Fibroblast of lung (primary cell): ENCODE measurements at places on chromosomes 3 and 15. TPM values are rescaled to one million over a fixed set of nuclear protein-coding genes. Genes with fewer than 3 reads are reported as not detected.

DNA sequence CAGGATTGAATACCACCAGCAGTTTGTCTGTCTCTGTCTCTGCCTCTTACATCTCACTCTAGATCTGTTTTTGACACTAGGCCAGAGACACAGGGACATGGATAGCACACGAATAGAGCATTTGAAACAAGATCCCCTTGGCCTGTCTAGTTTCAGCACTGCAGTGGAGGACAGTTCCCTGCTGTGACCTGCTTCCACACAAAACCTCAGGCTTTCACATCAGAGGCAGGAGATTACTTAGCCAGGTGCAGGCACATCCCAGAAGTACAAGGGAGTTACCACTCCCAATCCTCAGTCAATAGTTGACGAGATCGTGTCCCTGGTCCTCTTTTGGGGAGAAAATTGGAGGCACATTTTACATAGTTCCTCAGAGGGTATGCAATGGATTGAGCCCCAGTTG, 34.0 kb upstream of the CCK start:
- no peaks in the 10 kb centered on the region for H3K36me3 ChIP-seq
- H3K27me3 ChIP-seq: no peaks in the 10 kb centered on the region
- H3K4me1 ChIP-seq: no peaks in the 10 kb centered on the region

- H3K4me3 ChIP-seq: no peak overlapping the region
- H3K36me3 ChIP-seq: no peaks in the 10 kb centered on the region
- no peak overlapping the region for H3K27ac ChIP-seq
- no peaks in the 10 kb centered on the region for H3K4me1 ChIP-seq
- peaks cover 44% of the 10 kb centered on the region for H3K27me3 ChIP-seq
- DNase-seq: no peak
Observed at GRCh38 chr15:34755419-34755773, 598 bp upstream of the GJD2 start.

DNA sequence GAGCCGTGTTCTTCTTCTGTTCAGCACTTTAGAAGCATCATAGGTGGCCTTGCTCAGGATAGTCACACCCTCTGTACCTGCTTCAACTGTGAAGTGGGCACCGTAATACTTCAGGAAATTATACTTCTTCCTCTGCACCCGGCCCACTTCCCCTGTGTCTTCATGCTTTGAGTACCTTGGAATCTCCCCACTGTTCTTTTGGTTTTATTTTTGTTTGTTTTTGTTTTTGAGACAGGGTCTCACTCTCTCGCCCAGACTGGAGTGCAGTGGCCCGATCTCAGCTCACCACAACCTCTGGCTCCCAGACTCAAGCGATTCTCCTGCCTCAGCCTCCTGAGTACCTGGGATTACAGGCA, 1.7 kb downstream of the P2RY14 start:
- H3K4me1 ChIP-seq: no peaks in the 10 kb centered on the region
- H3K27ac ChIP-seq: no peak overlapping the region
- no peak overlapping the region for H3K4me3 ChIP-seq
- DNase-seq: no peak

GRCh38 chr3:141632779-141633374, 105.2 kb upstream of the RNF7 start:
- H3K4me3 ChIP-seq: no peak overlapping the region
- H3K4me1 ChIP-seq: no peaks in the 10 kb centered on the region
- no peaks in the 10 kb centered on the region for H3K36me3 ChIP-seq
- no peaks in the 10 kb centered on the region for H3K27me3 ChIP-seq
- H3K27ac ChIP-seq: no peak overlapping the region

DNA sequence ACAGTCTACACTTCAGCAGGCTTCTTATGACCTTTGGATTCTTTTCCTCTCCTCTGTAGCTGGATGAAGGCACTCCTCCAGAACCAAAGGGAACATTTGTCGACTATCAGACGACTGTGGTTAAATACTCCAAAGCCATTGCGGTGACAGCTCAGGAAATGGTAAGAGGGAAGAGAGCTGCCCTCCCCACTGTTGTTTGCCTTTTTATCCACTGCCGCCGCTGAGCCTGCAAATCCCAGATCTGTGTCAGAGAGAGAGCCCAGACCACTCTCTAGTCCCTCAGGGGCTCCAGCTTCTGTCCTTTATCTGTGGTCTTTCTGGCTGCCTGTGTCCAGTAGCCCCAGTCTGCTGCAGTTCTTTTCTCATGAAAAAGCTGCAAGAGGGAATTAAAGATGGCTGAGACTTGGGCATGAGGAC, 261.5 kb upstream of the TPM1 start:
- no peak overlapping the region for H3K4me3 ChIP-seq
- H3K36me3 ChIP-seq: no peaks in the 10 kb centered on the region
- no peak for DNase-seq
- H3K4me1 ChIP-seq: peaks cover 14% of the 10 kb centered on the region
- no peak overlapping the region for H3K27ac ChIP-seq
- H3K27me3 ChIP-seq: no peaks in the 10 kb centered on the region

DNA sequence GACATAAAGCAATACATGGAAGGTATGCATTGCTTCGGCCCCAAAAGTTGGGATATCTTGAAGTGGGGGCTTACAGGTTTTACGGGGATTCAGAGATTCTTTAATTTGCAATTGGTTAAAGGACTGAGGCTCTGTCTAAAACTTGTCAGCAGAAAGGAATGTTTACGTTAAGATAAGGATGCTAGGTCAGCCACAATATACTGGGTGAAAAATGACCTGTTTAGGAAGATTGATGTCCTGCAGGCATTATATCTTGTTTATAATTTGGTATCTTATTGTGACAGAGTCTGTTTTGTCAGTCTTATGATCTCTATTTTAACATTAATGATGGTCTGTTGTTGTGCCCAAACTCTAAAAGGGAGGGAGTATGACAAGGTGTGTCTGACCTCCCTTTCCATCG, 15.3 kb upstream of the CCNDBP1 start:
- H3K4me3 ChIP-seq: no peak overlapping the region
- H3K27ac ChIP-seq: no peak overlapping the region
- H3K27me3 ChIP-seq: no peaks in the 10 kb centered on the region
- H3K36me3 ChIP-seq: peaks cover 1% of the 10 kb centered on the region
- no peaks in the 10 kb centered on the region for H3K4me1 ChIP-seq

DNA sequence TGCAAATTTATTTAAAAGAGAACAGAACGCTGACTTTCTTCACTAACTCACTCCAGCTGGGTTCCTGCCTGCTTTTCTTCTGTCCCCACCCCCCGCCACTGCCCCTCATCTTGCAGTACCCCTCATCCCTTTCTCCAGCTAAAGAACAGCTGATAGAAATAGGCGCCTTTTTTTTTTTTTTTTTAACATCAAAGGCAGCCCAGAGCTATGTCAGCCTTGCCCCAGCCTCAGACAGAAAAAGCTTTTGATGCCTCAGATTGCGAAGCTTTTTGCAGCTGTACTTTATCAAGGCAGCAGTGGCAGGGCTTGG, 1.8 kb downstream of the CADPS start:
- H3K4me1 ChIP-seq: no peaks in the 10 kb centered on the region
- H3K36me3 ChIP-seq: no peaks in the 10 kb centered on the region
- peak; percentile 11 for DNase-seq
- H3K27me3 ChIP-seq: peaks cover 5% of the 10 kb centered on the region
- no peak overlapping the region for H3K27ac ChIP-seq

DNA sequence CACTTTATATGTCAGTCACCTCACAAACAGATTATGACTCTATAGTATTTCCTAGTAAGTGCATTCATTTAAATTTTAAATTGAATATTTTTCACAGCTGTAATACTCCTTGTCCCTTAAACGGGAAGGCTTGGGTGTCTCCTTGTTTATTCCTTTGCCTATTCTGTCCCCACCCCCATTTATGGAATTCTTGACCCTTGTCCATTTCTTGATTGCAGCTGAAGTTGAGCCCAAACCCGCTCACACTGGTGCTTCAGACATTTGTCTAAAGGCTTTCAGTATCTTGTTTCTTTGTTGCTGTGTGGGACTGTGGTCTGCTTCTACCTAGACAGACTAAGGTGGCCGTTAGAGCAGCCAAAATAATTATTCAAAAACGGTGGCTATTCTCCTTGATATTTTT, 449.7 kb downstream of the FOXP1 start:
- H3K4me1 ChIP-seq: peaks cover 10% of the 10 kb centered on the region
- H3K36me3 ChIP-seq: no peaks in the 10 kb centered on the region
- DNase-seq: no peak
- no peak overlapping the region for H3K4me3 ChIP-seq
- no peaks in the 10 kb centered on the region for H3K27me3 ChIP-seq

DNA sequence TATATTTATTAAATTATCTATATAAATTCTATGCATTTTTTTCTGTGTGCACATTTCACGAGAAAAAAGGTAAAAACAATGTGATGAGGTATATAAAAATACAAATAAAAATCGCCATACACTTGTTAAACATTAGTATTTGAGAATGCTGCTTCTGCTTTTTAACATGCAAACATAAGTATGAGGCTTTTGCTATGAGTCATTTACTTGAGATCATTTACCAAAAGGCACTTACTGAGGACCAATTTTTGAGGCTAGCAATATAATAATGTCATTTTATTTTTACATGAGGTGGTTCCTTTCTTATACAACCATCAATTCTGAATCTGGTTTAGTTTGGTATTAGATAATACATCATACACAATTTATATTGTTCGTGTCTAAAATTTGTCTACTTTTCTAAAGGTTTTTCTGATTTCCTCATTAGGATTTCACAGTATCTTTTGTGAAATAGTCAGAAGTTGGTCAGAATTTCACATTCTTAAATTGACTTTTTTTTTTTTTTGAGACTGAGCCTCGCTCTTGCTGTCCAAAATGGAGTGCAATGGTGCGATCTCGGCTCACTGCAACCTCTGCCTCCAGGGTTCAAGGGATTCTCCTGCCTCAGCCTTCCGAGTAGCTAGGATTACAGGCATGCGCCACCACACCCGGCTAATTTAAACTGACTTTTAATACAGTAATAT, 25.6 kb downstream of the DCUN1D1 start:
- no peaks in the 10 kb centered on the region for H3K4me1 ChIP-seq
- H3K4me3 ChIP-seq: no peak overlapping the region

DNA sequence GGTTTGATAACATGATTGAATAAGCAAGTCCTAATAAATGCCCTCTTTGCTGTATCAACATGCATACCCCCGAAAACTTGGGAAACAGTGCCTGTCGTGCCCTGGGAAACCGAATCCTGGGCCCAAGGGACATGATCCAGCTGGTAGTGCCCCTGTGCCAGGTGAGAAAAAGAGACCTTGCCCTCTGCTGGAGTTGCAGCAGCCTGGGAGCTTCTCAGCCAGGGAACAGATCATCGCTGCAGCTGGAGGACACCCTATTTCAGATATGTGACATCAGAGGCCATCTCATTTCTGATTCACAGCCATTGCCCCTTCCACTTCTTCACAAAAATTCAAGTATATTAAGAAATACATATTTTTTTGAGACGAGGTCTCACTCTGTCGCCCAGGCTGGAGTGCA, 32.3 kb downstream of the STOML1 start:
- peaks cover 21% of the 10 kb centered on the region for H3K4me1 ChIP-seq
- no peak overlapping the region for H3K27ac ChIP-seq
- no peak for DNase-seq
- H3K36me3 ChIP-seq: no peaks in the 10 kb centered on the region

GRCh38 chr3:165523801-165524200, 313.4 kb downstream of the BCHE start:
- no peaks in the 10 kb centered on the region for H3K27me3 ChIP-seq
- H3K27ac ChIP-seq: no peak overlapping the region
- no peaks in the 10 kb centered on the region for H3K36me3 ChIP-seq
- no peaks in the 10 kb centered on the region for H3K4me1 ChIP-seq
- no peak overlapping the region for H3K4me3 ChIP-seq

DNA sequence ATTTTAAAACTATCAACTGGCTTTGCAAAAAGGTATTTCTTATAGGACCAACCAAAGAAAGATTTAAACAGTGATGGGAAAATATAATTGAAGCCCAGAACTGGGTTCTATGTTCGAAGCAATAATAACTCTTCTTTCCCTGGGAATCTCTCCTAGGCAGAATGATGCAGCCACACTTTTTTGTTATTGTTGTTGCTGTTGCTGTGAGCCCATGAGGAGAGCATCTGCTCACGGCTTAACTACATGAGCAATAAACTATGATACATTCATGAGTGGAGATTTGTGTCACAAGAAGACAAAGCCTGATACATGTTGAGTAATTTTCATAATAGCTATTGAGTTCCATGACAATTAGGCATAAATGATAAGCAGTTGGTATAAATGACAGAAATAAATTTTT, 80.5 kb downstream of the CRTC3 start:
- H3K4me3 ChIP-seq: no peak overlapping the region
- H3K27me3 ChIP-seq: no peaks in the 10 kb centered on the region
- peak; percentile 9 for DNase-seq
- peaks cover 9% of the 10 kb centered on the region for H3K36me3 ChIP-seq
- peaks cover 8% of the 10 kb centered on the region for H3K4me1 ChIP-seq
- peak overlapping the region; percentile 66 for H3K27ac ChIP-seq

DNA sequence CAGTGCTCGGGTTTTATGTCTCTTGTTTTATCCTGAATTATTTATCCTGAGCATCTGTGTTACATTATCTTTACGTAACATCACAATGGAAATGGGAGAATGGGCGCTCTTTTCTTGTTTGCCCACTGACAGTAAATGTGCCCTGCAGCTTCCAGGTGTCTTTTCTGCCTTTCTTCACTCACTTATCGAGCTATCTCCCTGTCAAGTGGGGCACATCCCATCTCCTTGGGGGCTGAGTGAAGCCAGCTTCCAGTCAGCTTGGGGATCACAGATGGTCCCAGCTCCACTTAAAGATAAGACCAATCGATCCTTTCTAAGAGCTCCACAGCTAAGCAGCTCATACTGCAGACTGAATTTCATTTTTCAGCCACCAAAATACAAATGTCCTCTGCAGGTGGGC, 125.8 kb downstream of the KBTBD8 start:
- H3K27me3 ChIP-seq: no peaks in the 10 kb centered on the region
- no peak overlapping the region for H3K4me3 ChIP-seq
- H3K27ac ChIP-seq: no peak overlapping the region
- H3K36me3 ChIP-seq: no peaks in the 10 kb centered on the region
- no peak for DNase-seq
- H3K4me1 ChIP-seq: no peaks in the 10 kb centered on the region

DNA sequence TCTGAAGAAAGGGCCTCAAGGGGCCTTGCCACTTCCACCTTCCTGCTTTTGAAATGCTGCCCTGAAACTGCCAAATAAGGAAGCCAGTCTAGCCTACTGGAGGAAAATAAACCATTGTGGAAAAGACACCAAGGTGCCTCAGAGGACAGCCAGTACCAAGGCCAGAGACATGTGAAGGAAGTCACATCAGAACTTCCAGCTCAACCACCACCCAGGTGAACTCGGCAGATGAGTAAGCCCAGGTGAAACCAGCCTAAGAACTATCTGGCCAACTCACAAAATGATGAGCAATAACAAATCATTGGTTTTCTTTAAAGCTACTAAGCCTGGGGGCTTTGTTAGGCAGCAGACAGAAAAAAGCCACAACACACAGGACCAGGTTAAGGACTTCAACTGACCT, 103.0 kb downstream of the MAGI1 start:
- H3K4me3 ChIP-seq: no peak overlapping the region
- H3K27ac ChIP-seq: no peak overlapping the region
- H3K27me3 ChIP-seq: no peaks in the 10 kb centered on the region
- DNase-seq: no peak
- H3K36me3 ChIP-seq: no peaks in the 10 kb centered on the region
- peaks cover 2% of the 10 kb centered on the region for H3K4me1 ChIP-seq

Gene NDN
- 32.8 and 38.3 TPM in 2 replicates for polyA plus RNA-seq

Gene XCR1
- polyA plus RNA-seq: 0.01 and 0.02 TPM in 2 replicates

Gene ACAN
- 1.6 and 3.0 TPM in 2 replicates for polyA plus RNA-seq

Gene CELSR3
- 0.34 and 0.44 TPM in 2 replicates for polyA plus RNA-seq

Gene BMF
- 2.2 TPM in 2 replicates for polyA plus RNA-seq
